ENCODE measurements at places on chromosomes 12 and 14.
A peak's percentile ranks its signal among the peaks of the same experiment; 100 is the strongest.

DNA sequence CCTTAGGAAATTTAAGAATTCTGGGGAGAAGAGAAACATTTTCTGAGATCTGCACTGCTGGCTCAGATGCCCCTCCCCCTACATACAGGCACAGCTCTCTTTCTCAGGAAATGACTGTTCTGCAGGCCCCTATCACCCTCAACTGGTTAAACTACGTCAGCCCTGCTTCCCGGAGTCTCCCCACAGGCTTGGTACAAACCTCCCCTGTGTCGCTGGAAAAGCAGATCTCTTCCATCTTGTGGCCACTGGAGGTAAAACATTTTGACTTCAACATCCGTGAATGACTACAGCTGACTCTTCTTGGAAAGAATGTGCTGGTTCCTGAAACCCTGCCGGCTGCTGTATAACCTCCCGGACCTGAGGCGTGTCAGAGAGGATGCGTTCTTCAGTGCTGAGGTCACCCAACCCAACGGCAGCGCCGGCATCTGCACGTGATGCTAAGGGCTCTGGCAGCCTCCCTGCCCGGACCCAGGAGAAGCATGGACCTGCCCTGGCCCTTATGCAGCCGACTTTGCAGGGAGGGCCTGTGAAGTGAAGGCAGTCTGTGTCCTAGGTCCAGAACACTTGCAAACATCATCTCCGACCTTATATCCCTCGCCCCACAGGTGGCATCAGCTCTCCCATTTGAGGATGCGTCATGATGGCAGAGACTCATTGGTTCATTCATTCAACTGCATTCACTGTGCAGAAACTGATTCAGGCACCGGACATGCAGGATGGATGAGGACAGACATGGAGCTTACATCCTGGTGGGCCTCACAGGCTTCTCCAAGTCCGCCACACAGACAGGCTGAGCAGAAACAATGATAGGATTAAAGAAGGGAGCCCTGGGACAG lies 129.2 kb downstream of the GCH1 start:
- peak; percentile 76 for DNase-seq

GRCh38 chr12:109491671-109492070 lies 14.2 kb downstream of the UBE3B start:
- DNase-seq: no peak

- no peak for DNase-seq
These were observed 204.4 kb upstream of the NUDT4 start for GRCh38 chr12:93173178-93173957.

- DNase-seq: no peak
These were observed 45.1 kb upstream of the MEG3 start for GRCh38 chr14:100780646-100781355.

DNA sequence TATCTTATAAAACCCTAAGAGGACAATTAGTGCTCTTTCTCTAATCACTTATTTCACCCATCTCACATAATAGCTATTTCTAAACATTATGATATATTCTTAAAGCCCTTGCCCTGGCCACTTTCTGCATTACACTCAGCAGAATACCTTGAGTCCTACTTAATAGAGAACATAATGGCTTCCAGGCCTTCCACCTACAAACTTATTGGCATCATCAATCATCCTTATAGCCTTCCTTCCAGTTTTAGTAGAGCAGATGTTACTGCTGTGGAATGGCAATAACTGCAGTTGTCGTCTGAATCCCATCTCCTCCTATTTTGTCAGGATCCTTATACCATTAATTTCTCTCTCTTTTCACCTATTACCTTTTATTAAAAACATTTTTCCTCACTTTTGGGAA lies 1127.4 kb downstream of the LRFN5 start:
- DNase-seq: no peak

Data from colonic mucosa (tissue), 4 donors.